ENCODE measurements at places on chromosomes 11 and 22. TPM values are rescaled to one million over a fixed set of nuclear protein-coding genes. Genes with fewer than 3 reads are reported as not detected.

Gene PPP2R5B
- total RNA-seq: 3.3 TPM

Gene OR56A5
- total RNA-seq: not detected

Gene DRG1
- total RNA-seq: 78.7 TPM

Gene MS4A4A
- total RNA-seq: not detected

Gene SLC6A5
- not detected for total RNA-seq

Gene KCTD17
- 22.6 TPM for total RNA-seq

Gene OR8A1
- not detected for total RNA-seq

Gene SMIM38
- total RNA-seq: 0.12 TPM

Gene MYEOV
- total RNA-seq: not detected

Gene PGA4
- not detected for total RNA-seq

Gene LRRC51
- total RNA-seq: 6.8 TPM

Gene HEPHL1
- not detected for total RNA-seq

Gene C11orf16
- not detected for total RNA-seq

Gene GRIA4
- not detected for total RNA-seq

Gene RAG1
- total RNA-seq: 0.30 TPM

Gene HOATZ
- not detected for total RNA-seq

Gene NPAS4
- not detected for total RNA-seq

Gene ISX
- not detected for total RNA-seq

Gene ZP1
- total RNA-seq: not detected

Gene CD248
- 0.26 TPM for total RNA-seq

Gene NAT10
- total RNA-seq: 93.3 TPM

Gene SCN4B
- 0.12 TPM for total RNA-seq

Gene SOX6
- total RNA-seq: not detected

Gene CHKB
- 81.4 TPM for total RNA-seq

Gene OR52N4
- total RNA-seq: 0.99 TPM

Gene PTPN5
- total RNA-seq: not detected

Gene PRPF19
- 108 TPM for total RNA-seq

Gene OOSP4B
- total RNA-seq: not detected

Data from activated naive CD4-positive, alpha-beta T cell treated with anti-CD3 and anti-CD28 coated beads for 36 hours (primary cell).